ENCODE measurements at places on chromosomes 4 and X.

DNA sequence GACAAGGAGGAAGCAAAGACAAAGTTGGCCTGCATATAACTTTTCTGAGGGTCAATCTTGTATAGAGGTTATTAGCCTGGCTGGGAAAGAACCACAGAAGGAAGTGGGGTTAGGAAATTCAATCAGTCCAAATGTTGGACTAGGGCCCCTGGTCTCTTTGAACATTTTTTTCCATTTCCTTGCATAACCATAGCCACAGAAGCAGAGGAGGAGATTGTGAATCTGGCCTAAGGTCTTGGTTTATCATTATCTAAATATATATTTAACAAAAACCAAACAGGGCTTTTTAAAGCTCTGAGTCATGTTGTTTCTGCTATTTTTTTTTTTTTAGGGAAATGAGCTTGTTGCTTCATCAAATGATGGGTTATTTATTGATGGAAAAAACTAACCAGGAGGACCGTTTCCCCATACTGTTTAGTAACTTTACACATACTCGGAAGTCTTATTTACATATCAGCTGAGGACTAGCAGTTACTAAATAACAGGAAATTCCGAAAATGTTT is 97.7 kb upstream of the ACSL4 start:
- DNase-seq = peak; percentile 11

- no peak for DNase-seq
Measured at GRCh38 chr4:88619971-88620370, 27.7 kb downstream of the HERC3 start.

- DNase-seq = no peak
Measured at GRCh38 chr4:156870131-156870530, 101.5 kb downstream of the PDGFC start.

DNA sequence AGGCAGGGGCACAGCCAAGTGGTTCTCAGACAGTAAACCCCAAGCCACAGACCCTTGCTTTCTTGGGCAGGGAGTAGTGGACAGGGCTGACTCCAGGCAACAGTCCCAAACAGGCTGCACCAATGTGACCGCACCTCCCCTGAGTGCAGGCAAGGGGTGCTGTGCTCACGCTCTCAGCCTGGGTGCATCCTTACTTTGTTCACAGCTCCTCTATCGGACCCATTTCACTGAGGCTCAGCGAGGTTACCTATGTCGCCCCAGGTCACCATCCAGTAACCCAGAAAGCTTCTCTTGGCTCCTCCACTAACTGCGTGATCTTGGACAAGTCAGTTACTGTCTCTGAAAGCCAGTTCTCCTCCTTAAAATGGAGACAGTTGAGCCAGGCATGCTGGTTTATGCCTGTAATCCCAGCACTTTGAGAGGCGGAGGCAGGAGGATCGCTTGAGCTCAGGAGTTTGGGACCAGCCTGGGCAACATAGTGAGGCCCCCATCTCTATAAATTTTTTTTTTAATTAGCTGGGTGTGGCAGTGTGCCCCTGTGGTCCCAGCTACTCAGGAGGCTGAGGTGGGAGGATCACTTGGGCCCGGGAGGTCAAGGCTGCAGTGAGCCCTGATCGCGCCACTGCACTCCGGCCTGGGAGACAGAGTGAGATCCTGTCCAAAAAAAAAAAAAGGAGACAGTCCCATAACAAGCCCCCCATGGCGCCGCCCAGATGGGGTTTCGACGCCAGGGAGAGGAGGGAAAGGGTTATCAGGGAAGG is 823 bp upstream of the MAN2B2 start:
- no peak for DNase-seq

DNA sequence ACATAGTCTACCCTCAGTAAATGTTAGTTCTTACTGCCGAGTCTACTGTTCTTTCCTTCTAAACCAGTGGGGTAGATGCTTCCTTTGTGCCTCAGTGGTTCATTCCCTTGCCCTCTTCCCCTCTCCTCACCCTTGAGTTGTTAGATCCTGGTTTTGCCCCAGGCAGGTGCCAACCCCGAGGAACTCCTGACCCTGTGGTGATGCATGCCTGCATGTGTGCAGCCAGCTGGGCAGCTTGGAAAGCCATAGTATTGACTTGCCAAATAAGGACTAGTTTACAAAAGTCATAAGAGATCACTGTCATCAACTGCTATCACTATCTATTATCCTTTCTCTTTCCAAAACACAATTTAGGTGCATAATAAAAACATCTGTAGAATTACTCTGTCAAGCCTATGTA is 50.9 kb downstream of the REPS2 start:
- no peak for DNase-seq

All from GM18507 (cell line).